ENCODE measurements at places on chromosomes 12 and 14. TPM values are rescaled to one million over a fixed set of nuclear protein-coding genes. Genes with fewer than 3 reads are reported as not detected.
A peak's percentile ranks its signal among the peaks of the same experiment; 100 is the strongest.

DNA sequence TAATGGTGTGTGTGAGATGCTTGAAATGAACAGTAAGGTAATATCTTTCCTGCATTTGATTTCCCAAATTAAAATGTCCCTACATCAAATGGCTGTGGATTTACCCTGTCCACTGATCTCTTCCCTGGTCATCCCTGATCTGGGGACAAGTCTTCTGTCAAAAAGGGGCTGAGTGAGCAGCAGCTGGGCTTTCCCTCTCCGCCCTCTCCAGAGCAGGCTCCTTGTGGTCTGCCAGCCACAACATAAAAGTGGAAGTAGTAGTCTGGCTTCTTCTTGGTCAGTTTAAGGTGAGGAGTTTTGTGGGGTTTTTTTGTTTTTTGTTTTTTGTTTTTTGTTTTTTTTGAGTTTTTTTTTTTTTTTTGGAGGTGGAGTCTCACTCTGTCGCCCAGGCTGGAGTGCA is 25.2 kb upstream of the PLXNC1 start:
- peak overlapping the region; percentile 88 for H3K27ac ChIP-seq
- no peaks in the 10 kb centered on the region for H3K36me3 ChIP-seq

DNA sequence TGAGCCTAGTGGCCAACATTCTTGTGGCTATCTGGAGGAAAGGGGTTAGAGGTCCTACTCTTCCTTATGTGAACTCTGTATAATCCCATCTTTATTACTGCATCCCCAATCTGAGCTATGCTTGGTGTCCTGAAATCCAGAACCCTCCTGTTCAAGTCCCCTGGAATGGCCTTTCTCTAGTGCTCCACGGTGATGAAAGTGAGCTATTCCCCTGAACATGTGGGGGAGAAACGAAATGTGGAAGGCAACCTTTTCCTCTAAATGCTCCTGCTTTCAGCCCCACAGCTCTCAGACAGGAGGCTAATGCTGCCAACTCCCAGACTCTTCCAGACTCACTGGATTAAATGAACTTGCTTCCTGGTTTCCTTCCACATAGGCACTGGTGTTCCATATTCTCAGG is 2.5 kb upstream of the PGAM5 start:
- H3K27me3 ChIP-seq: no peaks in the 10 kb centered on the region
- H3K27ac ChIP-seq: no peak overlapping the region
- peaks cover 12% of the 10 kb centered on the region for H3K4me1 ChIP-seq
- H3K36me3 ChIP-seq: no peaks in the 10 kb centered on the region
- H3K4me3 ChIP-seq: no peak overlapping the region

DNA sequence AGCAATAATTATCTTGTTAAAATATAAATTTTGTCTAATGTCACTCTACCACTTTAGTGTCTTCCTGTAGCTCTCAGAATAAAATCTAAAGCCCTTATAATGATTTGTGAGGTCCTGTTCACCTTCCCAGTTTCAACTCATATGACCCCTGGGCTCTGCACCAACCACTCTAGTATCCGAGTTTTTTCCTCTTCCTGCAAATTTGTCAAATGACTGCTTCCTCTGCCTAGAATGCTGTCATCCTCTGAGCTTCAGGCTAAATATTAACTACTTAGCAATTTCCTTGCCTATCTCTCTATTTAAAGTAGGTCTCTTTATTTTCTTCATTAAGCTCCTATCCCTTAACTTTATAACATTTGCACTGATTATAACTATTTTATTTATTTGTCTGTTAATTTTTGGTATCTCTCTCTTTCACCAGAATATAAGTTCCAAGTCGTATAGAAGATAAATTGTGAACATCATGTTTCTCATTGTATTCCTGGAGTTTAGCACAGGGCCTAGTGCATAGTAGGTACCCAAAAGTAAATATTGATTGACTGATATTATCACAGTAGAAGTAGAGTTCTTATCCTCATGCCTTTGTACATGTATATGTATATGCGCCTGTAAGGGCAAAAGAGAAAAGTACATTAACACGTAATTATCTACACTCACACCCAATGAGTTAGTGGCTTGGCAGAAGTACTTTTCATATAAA is 196.0 kb downstream of the BCAT1 start:
- no peaks in the 10 kb centered on the region for H3K4me1 ChIP-seq
- H3K4me3 ChIP-seq: no peak overlapping the region
- no peak overlapping the region for H3K27ac ChIP-seq

DNA sequence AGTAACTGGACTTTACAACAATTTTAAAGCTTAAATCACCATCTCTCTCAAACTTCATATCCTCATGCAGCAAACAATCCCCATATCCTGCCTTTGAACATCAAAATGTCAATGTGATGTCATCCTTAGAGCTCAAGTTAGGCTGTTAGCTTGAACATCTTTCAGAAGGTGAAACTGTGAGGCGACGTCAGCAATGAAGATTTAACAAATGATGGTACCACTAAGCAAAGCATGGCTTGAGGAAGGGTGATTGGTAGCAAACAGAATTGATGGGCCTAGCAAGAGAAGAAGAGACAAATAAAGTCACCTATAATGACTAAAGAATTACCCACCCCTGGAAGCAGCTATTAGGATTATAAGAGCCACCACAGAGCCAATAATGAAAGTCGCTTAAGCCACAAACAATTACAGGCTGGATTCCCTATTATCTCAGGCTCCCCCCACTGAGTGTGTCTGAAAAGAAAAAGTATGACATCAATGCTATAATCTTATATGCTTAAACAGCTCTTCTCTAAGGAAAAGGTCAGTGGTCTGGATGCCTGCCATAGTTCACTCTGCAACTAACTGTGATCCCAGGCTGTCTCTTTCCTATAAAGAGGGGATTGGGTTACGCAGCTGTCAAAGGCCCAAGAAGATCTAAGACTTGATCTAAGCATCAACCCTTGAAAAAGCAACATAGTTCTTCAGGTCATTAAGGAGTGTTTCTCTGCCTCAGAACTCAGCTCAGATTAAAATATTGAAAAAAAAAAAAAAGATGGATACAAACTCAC is 18.1 kb downstream of the EGLN3 start:
- H3K27ac ChIP-seq: no peak overlapping the region
- peaks cover 3% of the 10 kb centered on the region for H3K4me1 ChIP-seq
- H3K36me3 ChIP-seq: peaks cover 3% of the 10 kb centered on the region

GRCh38 chr12:8698879-8699278 is 1.1 kb downstream of the RIMKLB start:
- no peak for DNase-seq
- H3K36me3 ChIP-seq: peaks cover 8% of the 10 kb centered on the region
- H3K4me1 ChIP-seq: peaks cover 18% of the 10 kb centered on the region
- no peak overlapping the region for H3K27ac ChIP-seq

- no peak overlapping the region for H3K4me3 ChIP-seq
- no peak overlapping the region for H3K27ac ChIP-seq
- H3K36me3 ChIP-seq: no peaks in the 10 kb centered on the region
Observed at GRCh38 chr14:86333493-86333892, 803.5 kb downstream of the FLRT2 start.

DNA sequence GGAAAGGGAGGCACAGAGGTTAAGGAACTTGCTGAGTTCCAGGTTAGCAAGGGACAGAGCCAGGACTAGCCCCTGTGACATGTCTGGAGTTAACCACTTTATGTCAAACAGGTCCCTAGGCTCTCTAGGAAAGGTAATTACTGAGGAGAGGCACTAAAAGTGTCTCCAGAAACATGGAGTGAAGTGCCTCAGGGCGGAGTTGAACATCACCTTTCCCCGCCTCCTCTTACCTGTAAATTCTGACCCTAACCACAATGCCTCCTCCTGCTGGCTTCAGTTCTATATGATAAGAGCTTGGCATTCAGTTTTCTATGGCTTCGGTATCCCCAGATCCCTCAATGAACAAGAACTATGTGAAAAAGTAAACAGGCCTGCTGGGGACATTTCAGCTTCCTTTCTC is 18.1 kb downstream of the RPH3A start:
- no peak overlapping the region for H3K27ac ChIP-seq
- H3K36me3 ChIP-seq: peaks cover 2% of the 10 kb centered on the region
- H3K4me3 ChIP-seq: no peak overlapping the region
- peaks cover 4% of the 10 kb centered on the region for H3K4me1 ChIP-seq

- no peaks in the 10 kb centered on the region for H3K4me1 ChIP-seq
- no peak for DNase-seq
- peaks cover 31% of the 10 kb centered on the region for H3K27me3 ChIP-seq
- no peak overlapping the region for H3K27ac ChIP-seq
- H3K4me3 ChIP-seq: no peak overlapping the region
- no peaks in the 10 kb centered on the region for H3K36me3 ChIP-seq
Observed at GRCh38 chr12:65327207-65328076, 49.0 kb downstream of the MSRB3 start.

GRCh38 chr12:132527883-132528264 is 37.9 kb downstream of the FBRSL1 start:
- no peaks in the 10 kb centered on the region for H3K27me3 ChIP-seq
- H3K4me3 ChIP-seq: no peak overlapping the region
- H3K4me1 ChIP-seq: peaks cover 9% of the 10 kb centered on the region
- DNase-seq: no peak

DNA sequence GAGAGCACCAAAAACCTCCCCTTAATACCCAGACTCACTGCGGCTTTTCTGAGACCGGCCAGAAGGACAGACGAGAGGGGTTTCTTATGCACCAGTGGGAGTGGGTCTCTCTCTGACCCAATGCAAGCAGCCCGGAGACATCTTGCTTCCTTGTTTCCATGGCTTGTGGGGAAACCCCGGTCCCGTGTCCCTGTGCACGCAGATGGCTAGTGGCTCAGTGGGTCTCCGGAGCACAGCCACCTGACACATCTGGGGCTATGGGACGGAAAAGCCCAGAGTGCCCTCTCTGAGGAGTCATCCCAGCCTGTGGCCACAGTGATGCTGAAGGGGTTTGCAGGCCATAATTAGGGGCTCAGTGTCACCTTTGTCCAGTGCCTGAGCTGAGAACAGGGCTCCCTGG is 197.6 kb downstream of the PHETA1 start:
- H3K4me1 ChIP-seq: peaks cover 2% of the 10 kb centered on the region
- no peak overlapping the region for H3K4me3 ChIP-seq
- no peaks in the 10 kb centered on the region for H3K36me3 ChIP-seq
- DNase-seq: no peak
- peaks cover 73% of the 10 kb centered on the region for H3K27me3 ChIP-seq
- no peak overlapping the region for H3K27ac ChIP-seq

DNA sequence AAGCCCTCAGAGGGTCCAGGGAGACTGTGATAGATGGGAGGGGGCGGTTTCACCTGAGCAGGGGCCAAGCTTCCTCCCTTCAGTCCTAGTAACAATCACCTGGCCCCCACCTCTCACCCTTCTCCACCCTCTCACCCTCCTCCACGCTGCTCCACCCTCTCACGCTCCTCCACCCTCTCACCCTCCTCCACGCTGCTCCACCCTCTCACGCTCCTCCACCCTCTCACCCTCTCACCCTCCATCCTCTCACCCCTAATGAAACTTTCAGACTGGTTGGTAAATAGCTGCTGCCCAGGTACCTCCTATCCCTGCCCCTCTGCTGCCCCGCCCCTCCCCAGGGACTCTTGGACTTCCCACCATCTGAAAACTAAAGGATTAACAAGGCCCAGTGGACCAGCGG is 34.2 kb downstream of the NGB start:
- no peak overlapping the region for H3K27ac ChIP-seq
- no peaks in the 10 kb centered on the region for H3K36me3 ChIP-seq
- DNase-seq: no peak
- peaks cover 4% of the 10 kb centered on the region for H3K27me3 ChIP-seq

DNA sequence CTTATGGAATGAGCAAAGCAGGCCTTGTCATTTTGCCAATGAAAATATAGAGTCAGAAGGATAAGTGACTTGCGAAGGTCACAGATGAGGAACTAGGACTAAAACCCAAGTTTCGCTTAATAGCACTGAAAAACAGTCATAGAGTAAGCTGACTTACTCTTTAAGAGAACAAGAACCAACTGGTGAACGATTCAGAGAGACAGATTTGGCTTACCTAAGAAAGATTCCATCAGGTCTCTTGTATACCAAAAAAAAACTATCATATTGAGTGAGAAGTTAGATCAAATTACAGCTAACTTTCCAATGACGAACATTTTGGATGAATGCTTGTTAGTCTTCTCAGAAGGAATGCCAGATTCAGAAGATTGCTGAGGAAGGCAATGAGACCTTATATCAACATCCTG is 74.2 kb downstream of the ZFC3H1 start:
- H3K27me3 ChIP-seq: peaks cover 67% of the 10 kb centered on the region
- no peaks in the 10 kb centered on the region for H3K36me3 ChIP-seq
- DNase-seq: no peak
- H3K4me3 ChIP-seq: no peak overlapping the region
- H3K27ac ChIP-seq: no peak overlapping the region

GRCh38 chr14:102951799-102952198 is 29.3 kb downstream of the AMN start:
- DNase-seq: no peak
- no peaks in the 10 kb centered on the region for H3K27me3 ChIP-seq
- H3K4me3 ChIP-seq: no peak overlapping the region
- peaks cover 13% of the 10 kb centered on the region for H3K4me1 ChIP-seq

DNA sequence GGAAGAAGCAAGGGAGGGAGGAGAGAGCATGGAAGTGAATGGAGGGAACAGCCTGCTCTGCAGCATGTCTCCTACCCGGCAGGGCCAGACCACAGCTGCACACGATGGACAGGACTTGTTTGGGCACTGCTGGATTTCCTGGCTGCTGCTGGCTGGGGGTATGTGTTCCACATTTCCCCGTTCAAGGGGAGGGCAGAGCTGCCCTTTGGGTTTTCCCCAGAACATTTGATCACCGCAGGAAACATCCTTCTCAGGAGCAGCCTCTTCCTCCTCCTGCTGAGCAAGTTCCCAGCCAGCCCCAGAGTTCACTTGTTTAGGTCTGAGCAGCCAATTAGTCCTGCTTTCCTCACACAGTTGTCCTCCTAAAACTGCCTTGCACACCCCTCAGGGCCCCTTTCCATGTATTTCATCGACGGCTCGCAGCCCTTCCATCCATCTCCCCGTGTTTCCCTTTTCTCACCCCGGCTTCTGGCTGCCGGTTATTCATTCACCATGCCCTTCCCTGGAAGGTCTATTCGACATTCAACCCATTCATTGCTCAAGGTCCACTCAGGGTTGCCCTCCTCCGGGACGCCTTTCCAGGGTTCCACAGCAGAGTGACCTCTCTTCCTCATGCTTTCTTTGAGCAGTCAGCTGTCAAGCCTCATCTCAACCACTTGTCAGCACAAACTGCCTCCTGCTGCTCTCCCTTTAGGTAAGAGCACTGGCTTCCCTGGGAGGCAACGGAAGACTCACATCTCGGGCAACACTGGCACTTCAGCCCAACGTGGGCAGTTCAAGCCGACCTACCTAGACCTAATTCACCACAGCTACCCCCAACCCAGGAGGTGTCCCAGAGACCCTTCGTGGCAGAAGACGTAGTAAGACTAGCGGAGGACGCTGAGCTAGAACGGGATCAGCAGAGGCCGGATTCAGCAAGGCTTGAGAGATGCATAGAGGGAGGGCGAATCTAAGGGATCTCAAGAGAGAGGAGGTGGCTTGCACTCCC is 20.1 kb upstream of the ANO2 start:
- no peak for DNase-seq
- peaks cover 6% of the 10 kb centered on the region for H3K4me1 ChIP-seq
- no peak overlapping the region for H3K27ac ChIP-seq
- peaks cover 40% of the 10 kb centered on the region for H3K27me3 ChIP-seq

- H3K27me3 ChIP-seq: no peaks in the 10 kb centered on the region
- peaks cover 65% of the 10 kb centered on the region for H3K4me1 ChIP-seq
Observed at GRCh38 chr12:47828008-47828975, 8.6 kb upstream of the HDAC7 start.

GRCh38 chr12:76255692-76256091 is 92.5 kb downstream of the BBS10 start:
- H3K27me3 ChIP-seq: peaks cover 23% of the 10 kb centered on the region
- no peaks in the 10 kb centered on the region for H3K36me3 ChIP-seq
- no peak overlapping the region for H3K27ac ChIP-seq
- no peak for DNase-seq
- no peak overlapping the region for H3K4me3 ChIP-seq

Gene CLEC4A
- 2.7 TPM for total RNA-seq

Gene NFE2
- 2.5 TPM for total RNA-seq

Gene ACSM4
- total RNA-seq: not detected

Gene PRR4
- total RNA-seq: 1.8 TPM

Gene PSMC6
- 110 TPM for total RNA-seq

Gene PIP4P1
- total RNA-seq: 58.5 TPM

Gene SLC38A6
- total RNA-seq: 10.4 TPM

Gene SOAT2
- total RNA-seq: 0.83 TPM

Gene SLC6A13
- 0.26 TPM for total RNA-seq

All from T-helper 17 cell (primary cell).